ENCODE measurements at places on chromosomes 4 and X.

DNA sequence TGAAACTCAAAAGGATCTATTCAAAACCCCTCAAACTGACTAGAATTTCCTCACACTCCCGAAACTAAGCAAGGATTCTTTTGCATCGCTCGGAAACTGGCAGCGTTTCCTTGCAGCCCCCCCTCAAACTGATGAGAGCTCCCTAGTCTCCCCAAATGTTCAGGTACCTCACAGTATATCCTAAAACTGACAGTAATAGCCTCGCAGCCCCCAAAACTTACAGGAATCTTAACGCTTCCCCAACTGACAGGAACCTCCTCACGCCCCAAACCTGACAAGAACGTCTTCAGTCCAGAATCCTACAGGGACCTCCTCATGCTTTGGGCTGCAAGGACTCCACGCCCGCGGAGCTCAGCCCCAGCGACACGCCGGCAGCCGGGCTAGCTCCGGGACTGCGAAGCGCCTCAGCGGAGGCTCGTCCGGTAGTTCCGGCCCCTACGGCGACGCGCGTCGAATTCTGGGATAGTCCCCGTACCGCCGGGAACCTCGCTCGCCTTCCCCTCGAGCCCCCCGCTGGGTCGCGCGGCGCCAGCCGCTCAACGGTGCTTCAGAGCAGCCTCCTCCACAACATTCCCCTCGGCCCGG is 640 bp downstream of the PHF8 start:
- H3K4me3 ChIP-seq: peak overlapping the region; percentile 83
- H3K36me3 ChIP-seq: peaks cover 13% of the 10 kb centered on the region
- H3K27me3 ChIP-seq: no peaks in the 10 kb centered on the region
- DNase-seq: peak; percentile 65
- peaks cover 18% of the 10 kb centered on the region for H3K4me1 ChIP-seq

GRCh38 chr4:94359221-94359620 is 16.6 kb upstream of the HPGDS start:
- H3K27ac ChIP-seq: no peak overlapping the region
- no peaks in the 10 kb centered on the region for H3K27me3 ChIP-seq
- no peak for DNase-seq

GRCh38 chr4:73727685-73728084 is 12.7 kb upstream of the CXCL8 start:
- H3K4me1 ChIP-seq: peaks cover 4% of the 10 kb centered on the region
- H3K36me3 ChIP-seq: no peaks in the 10 kb centered on the region
- no peak overlapping the region for H3K4me3 ChIP-seq

DNA sequence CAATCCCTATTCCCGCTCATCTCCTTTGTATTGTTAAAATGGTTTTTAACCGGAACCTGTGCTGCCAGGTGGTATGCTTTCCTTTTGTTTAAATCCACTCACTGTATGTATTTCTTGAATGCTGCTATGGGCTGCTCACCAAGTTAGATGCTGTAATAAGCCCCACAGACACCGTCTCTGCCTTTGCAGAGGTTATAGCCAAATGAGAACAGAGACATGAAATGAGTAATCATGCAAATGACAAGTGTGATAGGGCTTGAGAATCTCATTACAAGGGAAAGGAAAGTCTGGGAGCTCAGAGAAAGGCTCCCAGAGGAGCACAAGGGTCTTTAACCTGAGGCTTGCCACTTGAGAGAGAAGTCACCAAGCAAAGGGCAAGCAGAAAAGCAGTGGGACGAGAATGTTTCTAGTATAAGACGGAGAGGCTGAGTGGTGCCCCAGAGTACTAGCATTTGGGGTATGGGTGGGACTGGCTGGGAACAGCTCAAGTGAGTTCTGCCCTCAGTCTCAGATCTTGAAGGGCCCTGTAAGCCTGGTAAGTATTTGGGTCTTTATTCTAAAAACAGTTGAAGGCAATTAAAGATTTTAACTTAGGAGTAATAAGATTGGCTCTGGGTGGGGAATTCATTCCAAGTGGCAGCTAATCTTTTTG is 110.8 kb upstream of the H2AZ1 start:
- no peak for DNase-seq
- no peaks in the 10 kb centered on the region for H3K4me1 ChIP-seq
- no peaks in the 10 kb centered on the region for H3K36me3 ChIP-seq
- no peak overlapping the region for H3K27ac ChIP-seq

DNA sequence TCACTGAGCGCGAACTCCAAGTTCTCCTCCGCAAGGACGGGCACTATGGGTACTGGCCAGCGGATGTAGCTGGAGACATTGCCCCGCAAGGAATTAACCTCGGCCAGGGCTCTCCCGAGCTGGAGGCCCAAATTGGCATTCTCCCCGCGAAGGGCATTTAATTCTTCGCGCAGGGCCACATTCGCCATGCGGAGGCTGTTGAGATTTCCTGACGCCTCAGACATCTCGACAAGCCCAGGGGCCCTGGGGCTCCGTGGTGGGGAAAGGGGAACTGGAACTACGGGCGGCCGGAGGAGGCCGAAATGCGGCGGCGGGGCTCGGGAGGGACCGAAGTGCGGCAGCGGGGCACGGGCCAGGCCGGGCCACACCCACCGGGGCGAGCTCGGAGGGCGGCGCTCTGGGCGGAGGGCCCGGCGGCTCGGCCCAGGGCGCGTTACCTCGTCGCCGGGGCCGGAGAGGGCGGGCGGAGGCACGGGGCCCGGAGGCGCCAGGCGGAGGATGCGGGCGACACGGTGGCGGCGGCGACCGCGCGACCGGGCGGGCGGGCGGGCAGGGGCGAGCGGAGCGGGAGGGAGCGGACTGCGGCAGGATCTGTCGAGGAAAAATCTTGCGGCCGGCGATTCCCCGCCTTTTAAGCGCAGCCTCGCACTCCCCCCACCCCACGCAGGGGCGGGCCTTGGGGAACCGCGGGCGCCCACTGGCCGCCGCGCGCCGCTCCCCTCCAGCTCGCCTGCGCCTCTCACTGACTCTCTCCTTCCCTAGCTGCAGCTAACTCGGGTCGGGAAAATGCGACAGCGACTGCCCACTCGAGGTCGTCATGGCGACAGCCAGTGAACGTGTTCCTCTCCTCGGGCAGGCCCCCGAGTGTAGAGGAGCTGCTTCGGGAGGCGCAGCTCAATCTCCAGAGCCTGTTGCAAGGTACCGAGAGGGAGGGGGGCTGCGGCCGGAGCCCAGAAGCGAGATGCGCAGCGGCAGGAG is at the start of gene RTL5:
Gene RTL5, minus strand, starts transcription at position 599 of the 978 bp plus-strand sequence.
- H3K36me3 ChIP-seq: peaks cover 5% of the 10 kb centered on the region
- peaks cover 22% of the 10 kb centered on the region for H3K4me1 ChIP-seq
- no peak within 1 kb of the TSS for H3K27ac ChIP-seq
- DNase-seq: peak; percentile 71
- peak within 1 kb of the TSS; percentile 42 for H3K4me3 ChIP-seq

DNA sequence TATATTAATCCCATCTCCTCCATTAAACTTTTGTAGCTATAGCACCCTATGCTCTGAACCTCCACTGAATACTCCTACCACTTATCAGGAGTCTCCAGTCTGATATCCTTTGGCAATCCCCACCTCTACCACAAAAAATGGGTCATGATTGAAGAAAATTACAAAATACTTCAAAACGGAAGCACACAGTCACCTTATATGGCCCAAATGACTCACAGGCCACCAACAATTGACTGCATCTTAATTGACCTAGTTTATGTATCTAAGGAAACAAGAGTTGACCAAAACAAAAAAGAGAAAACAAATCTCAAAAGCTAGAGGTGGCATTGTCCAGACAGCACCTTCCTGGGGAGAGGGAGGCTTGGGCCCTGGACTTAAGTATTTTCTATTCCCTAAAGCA is 120.0 kb upstream of the DIAPH2 start:
- DNase-seq: no peak
- H3K27ac ChIP-seq: no peak overlapping the region
- H3K27me3 ChIP-seq: no peaks in the 10 kb centered on the region
- no peak overlapping the region for H3K4me3 ChIP-seq

DNA sequence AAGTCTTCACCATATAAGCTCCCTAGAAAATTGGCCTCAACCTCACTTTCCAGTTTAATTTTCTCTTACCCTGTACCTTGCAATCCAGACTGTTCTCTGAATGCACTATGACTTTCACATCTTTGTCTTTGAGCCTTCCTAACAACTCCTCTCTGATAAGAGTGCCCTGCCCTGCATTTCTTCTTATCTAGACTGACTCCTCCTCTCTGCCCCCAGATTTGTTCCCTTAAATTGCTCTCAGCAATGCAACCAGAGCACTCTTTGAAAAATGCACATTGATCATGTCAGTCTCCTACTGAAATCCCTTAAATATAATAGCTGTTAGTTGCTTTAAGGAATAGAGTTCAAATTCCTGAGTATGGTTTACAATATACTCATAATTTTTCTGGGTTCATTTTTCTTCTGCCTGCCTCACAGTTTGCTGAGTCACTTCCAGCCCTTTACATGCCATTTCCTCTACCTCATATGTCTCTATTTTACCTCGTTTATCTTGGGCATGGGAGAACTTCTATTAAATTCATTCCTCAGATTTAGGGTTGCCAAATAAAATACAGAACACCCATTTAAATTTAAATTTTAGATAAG is 582.7 kb upstream of the AADAT start:
- H3K4me1 ChIP-seq: no peaks in the 10 kb centered on the region
- no peaks in the 10 kb centered on the region for H3K36me3 ChIP-seq
- H3K4me3 ChIP-seq: no peak overlapping the region
- no peaks in the 10 kb centered on the region for H3K27me3 ChIP-seq
- no peak overlapping the region for H3K27ac ChIP-seq

- no peak for DNase-seq
- H3K4me1 ChIP-seq: no peaks in the 10 kb centered on the region
- no peak overlapping the region for H3K4me3 ChIP-seq
- H3K27me3 ChIP-seq: no peaks in the 10 kb centered on the region
Measured at GRCh38 chr4:56240554-56241174, 146.6 kb downstream of the AASDH start.

DNA sequence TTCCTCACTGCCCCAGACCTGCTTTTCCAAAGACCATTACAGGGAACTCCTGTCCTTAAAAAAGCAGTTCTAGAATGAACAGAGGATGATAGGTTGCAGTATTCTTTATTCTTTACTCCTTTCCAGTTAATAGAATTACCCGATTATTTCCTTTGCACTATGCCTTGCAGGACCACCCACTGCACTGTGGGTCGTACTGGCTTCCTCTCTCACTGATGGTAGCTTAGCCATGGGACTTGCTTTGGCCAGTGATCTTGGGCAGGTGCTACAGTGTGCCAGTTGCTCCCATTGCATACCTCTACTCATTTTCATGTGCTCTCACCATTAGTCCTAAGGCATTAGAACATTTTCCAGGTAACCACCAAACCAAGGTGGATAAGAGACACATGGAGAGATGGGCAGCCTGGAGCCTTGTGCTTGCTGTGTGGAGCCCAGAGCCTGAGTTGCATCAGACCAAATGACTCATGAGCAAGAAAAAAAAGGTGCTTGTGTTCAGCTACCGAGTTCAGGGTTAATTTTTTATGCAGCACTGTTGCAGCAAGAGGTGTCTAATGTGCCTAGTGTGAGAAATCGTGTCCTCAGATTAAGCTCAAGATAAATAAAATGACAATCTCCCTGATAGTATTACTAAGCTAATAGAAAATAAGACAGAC is 7.6 kb upstream of the UNC5C start:
- H3K4me1 ChIP-seq: no peaks in the 10 kb centered on the region
- no peaks in the 10 kb centered on the region for H3K27me3 ChIP-seq
- H3K36me3 ChIP-seq: no peaks in the 10 kb centered on the region
- no peak for DNase-seq
- H3K27ac ChIP-seq: no peak overlapping the region

GRCh38 chr4:9685692-9686091 is 95.7 kb upstream of the DRD5 start:
- no peak overlapping the region for H3K27ac ChIP-seq
- no peaks in the 10 kb centered on the region for H3K4me1 ChIP-seq
- H3K27me3 ChIP-seq: no peaks in the 10 kb centered on the region

DNA sequence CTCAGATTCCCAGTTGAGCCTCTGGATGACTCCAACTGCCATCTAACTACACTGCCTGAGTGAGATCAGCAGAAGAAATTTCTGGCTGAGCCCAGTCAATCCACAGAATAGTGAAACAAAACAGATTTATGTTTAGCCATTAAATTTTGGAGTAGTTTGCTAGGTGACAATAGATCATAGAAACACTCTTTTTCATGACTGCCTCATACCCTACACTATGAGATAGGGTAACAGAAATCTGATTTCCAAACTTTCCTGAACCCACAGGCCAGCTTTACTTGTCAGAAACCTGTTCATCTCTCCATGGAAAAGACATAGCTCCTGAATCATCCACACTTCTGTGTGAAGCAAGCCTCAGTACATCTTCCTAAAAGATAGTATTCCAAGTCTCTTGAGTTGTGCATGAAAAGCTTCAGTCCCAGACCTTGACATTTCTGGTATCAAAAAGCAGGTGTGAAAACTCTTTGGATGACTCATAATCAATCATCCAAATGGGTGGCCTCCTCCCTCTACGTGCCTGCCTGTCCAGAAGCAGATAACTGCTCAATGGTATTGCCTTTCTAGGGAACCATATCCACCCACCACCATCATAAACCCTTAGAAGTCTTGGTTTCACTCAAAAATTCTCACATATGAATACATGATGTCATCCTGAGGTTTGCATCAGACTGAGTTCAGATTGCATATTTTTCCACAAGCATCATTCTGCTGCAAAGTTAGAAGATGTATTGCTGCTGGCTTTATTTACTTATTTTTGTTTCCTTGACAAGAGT is 47.5 kb upstream of the RAP2C start:
- no peaks in the 10 kb centered on the region for H3K27me3 ChIP-seq
- H3K27ac ChIP-seq: no peak overlapping the region
- H3K36me3 ChIP-seq: no peaks in the 10 kb centered on the region

GRCh38 chr4:6902318-6903042 is 7.1 kb upstream of the TBC1D14 start:
- H3K36me3 ChIP-seq: no peaks in the 10 kb centered on the region
- DNase-seq: no peak
- peaks cover 37% of the 10 kb centered on the region for H3K4me1 ChIP-seq

- no peak overlapping the region for H3K4me3 ChIP-seq
- H3K27me3 ChIP-seq: no peaks in the 10 kb centered on the region
- no peak overlapping the region for H3K27ac ChIP-seq
- no peak for DNase-seq
Measured at GRCh38 chr4:99998062-99998867, 48.2 kb upstream of the H2AZ1 start.

GRCh38 chrX:134908356-134908755 is 82.4 kb upstream of the SMIM10 start:
- DNase-seq: peak; percentile 50
- no peak overlapping the region for H3K4me3 ChIP-seq
- no peak overlapping the region for H3K27ac ChIP-seq
- no peaks in the 10 kb centered on the region for H3K36me3 ChIP-seq
- no peaks in the 10 kb centered on the region for H3K4me1 ChIP-seq

DNA sequence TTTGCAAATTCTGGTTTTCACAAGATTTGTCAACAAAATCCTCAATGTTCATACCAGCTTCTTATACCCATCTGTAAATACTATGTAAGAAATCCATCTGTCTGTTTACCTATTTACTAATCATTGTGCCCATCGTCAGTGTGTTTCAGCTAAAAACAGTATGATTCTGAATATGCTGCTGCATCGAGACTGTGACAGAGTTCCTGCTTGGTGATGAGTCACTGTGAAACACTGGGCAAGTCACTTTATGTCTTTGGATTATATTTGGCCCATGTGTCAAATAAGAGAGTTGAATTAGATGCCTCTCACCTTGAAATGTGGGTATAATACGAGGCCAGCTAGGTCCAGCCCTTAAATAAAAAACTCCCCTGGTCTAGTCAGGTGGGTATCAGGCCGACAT is 79.3 kb downstream of the CBLL2 start:
- H3K4me3 ChIP-seq: no peak overlapping the region
